AG04450 (cell line): ENCODE measurements at places on chromosomes 1 and 21.
A peak's percentile ranks its signal among the peaks of the same experiment; 100 is the strongest.

- no peak for DNase-seq
Observed at GRCh38 chr21:38474124-38474523, 24.2 kb downstream of the ERG start.

DNA sequence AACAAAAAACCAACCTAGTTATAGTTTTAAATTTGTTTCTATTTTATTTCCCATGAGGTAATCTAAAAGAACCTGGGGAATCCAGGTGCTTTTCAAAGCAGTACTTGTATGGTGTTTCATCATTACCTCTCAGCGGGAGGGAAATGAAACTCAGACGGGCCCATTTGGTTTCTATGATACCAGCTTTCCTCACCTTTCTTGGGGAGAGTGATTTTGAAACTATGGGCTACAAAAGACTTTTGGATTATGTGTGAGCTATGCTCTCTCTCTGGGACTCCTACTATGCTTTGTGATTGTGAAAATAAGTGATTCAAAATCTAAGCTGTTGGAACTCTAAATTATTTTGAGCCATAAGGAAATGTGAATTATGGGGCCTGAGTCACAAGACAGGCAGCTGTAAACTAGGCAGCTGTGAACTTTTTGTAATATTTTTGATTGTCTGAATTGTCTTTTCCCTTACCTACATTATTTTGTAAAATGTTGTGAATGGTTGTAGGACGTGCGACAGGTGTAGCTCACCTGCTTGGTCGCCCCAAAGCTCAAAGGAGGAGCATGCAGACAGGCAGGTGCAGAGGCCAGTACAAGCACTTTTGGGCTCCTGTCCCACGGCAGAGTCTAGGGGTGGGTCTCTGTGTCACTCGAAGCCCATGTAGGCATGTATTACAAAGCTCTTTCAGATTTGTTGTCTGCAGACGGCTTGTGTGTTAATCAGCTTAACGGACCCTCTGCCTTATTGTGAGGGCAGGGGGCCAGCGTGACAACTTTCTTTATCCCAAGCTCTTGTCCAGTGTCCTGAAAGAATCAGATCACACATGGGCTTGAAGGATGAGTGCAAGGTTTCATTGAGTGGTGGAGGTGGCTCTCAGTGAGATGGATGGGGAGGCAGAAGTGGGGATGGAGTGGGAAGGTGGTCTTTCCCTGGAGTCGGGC, 64.8 kb upstream of the BACH1 start:
- no peak for DNase-seq

GRCh38 chr1:17067465-17068240, 13.8 kb upstream of the SDHB start:
- no peak for DNase-seq

- no peak for DNase-seq
Observed at GRCh38 chr1:172326136-172326535, 94.3 kb upstream of the C1orf105 start.

GRCh38 chr1:41416081-41416480, 54.8 kb downstream of the FOXO6 start:
- no peak for DNase-seq

GRCh38 chr1:153533689-153534201, 2.0 kb downstream of the S100A6 start:
- peak; percentile 51 for DNase-seq

DNA sequence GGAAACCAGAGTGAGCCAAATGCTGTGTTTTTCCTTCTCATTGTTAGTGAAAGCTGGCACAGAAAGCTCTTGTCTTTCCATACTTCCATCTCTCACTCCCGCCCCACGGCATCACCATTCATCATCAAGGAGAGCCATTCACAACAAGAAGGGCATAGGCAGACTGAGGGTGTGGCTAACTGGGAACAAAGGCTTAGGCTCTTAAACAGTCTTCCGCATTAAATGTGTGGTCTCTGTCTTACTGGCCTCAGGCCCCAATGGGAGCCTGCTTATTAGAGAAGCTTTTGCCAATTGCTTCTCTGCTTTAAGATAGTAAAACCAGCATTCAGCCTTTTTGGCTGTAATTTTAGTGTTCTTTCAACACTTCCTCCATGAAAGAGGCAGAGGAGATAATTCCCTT, 51.4 kb downstream of the TNFSF18 start:
- no peak for DNase-seq

- no peak for DNase-seq
Observed at GRCh38 chr1:68132426-68133130, 82.2 kb upstream of the DIRAS3 start.

DNA sequence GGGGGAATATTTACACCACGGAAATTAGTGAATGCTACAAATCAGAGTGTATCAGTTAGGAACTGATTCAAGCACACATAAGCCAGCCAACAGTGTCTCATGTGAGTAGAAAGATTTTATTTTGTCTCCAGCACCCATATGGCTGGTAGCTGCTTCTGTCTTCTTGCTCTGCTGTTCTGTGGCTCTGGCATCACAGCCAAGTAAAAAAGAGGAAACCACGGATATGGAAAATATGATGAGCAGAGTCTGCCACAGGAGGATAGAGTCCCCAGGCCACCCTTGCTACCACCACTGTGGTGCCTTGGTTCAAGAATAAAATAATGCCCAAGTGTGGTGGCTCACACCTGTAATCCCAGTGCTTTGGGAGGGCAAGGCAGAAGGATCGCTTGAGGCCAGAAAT, 53.6 kb upstream of the SPOCD1 start:
- no peak for DNase-seq

DNA sequence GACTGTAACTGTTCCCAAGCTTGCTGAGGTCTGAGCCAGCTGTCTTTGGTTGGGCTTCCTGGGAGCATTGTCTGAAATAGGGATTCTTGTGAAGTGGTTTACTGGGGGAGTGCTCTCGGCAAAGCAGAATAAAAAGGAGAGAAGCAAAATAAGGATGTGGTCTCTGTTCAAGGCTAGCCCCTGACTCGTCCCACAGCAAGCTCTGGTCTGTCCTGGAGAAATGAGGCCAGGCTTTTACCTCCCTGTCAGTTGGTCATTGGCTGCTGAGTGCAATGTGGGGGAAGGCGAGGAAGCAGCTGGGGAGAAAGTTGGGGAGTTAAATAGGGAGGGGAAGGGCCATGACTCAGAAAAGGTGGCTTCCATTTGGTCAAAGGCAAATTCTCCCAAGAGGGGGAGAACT, 303.9 kb upstream of the DUSP10 start:
- DNase-seq, result no peak

DNA sequence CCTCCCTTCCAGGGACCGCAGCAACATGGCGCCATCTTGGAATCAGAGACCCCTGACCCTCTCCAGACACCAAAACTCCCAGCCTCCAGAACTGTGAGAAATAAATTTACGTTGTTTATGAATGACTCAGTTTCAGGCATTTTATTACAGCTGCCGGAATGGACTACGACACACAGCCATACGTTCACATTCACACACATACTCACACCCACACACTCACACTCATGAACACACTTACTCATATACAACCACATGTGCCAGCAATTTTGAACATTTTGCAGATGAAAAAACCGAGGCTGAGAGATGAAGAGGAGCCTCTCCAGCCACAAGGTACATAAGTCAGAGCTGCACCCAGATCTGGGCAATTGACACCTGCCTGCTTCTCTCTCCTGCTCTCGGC, 151.0 kb upstream of the RAB4A start:
- DNase-seq, result no peak

DNA sequence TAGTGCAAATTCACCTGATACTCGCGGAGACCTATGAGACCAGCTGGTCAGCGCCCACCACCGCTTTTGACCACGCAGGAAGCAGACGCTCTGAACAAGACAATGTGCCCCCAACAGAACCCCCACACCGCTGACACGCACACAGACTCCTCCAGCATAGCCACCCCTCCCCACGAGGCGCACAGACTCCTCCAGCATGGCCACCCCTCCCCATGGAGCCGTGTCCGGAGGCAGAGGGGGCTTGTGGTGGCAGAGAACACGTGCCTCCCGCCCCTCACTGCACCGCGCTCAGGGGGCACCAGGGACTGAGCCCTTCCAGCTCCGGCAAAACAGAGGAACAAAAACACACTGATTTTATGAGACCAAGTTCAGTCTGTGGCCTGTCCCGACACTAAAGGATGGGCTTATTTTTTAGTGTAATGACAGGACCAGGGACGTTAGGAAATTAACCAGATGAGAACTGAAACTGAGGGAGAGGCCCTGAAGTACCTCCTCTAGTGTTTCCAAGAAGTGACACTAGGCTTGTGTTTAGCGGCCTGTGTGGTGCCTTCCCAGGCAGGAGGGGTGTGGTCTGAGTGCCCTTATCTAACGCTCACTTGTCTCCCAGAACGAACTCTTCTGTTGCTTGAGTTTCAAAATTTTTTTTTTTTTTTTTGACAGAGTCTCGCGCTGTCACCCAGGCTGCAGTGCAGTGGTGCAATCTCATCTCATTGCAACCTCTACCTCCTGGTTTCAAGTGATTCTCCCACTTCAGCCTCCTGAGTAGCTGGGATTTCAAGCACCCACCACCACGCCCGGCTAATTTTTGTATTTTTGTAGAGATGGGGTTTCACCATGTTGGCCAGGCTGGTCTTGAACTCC, 10.0 kb upstream of the AGPAT3 start:
- no peak for DNase-seq

GRCh38 chr1:227372726-227373130, 54.4 kb upstream of the CDC42BPA start:
- peak; percentile 20 for DNase-seq

GRCh38 chr1:47970882-47971281, 26.3 kb downstream of the TRABD2B start:
- no peak for DNase-seq

DNA sequence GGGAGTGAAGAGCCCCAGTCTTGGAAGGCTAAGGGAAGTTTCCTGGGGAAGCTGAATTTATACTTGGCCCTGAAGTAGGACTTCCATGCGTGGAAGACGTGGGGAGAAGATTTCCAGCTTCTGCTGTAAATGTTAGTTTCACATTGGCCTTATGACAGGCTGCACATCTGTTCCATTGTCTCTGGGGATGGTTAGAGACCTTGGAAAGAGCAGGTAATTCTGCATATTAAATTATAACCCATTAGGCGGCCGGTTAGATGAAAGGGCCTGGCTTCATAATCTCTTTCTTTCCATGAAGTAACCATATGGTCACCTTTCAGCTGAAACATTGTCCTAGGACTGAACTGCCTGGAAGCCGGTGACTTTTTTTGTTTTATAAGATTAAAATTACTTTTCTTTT, 37.5 kb downstream of the DPT start:
- DNase-seq, result no peak

GRCh38 chr21:45142469-45143308, 68.3 kb downstream of the ADARB1 start:
- DNase-seq, result no peak

DNA sequence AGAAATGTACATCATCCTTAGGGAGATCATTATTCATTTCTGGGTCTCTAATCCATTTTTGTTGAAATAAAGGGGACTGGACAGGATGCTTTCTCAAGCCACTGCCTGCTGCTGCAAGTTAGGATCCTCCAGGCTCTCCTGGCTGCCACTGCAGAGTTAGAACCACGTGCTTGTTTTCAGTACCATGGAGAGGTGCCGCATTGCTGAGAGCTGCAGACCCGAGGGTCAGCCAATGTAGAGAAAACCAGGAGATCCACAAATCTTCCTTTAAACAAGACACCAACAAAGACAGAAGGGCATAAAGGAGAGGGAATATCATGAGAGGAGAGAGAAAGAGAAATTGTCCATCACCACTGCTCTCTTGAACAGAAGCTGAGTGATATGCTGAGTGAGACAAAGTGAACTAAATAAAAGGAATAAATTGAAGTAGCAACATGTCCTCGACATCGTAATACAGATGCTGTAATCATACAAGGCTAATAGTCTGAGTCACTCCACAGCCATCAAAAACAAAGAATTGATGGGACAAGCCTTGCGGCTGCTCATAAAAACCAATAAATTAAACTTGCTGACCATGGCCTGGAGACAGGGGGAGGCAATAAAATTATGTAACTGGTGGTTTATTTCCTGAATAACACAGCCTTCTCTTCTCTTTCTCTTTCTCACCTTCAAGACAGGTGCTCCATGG, 255.7 kb downstream of the OMA1 start:
- no peak for DNase-seq

DNA sequence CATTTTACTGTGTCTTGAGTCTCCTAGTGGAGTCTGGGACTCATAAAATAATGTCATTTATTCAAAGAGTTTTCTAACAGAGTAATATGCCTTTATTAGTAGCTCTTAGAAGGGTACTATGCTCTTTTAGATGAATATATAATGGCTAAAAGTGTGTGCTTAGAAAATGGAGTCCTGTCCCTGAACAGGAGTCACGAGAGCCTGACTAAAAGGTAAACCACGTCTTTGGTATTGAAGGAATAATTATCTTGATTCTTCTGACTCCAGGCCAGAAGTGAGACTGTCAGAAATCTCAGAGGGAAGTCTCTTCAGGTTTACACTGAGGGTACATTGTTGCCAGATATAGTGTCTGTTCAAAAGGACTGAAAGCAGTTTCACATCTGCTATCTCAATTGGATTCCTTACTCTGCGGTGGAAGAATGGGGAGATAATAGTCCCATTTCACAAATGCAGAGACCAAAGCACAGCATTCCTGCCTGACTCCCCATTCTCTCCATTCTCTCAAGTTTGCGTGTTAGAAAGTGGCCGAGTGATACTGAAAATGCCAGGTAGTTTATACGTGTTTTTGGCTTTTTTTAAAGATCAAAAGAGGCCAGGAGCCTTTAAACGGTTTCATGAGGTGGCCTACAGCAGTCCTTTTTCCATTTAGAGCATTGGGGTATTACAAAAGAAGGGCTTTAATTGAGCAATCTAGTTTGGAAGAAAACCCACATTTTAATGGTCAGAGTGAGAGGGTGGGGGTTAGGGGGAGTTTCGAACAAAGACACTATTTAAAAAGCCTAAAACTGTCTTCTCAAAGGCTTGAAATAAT, 176.6 kb downstream of the VPS13D start:
- DNase-seq, result no peak

GRCh38 chr1:86942743-86943142, 28.3 kb downstream of the HS2ST1 start:
- no peak for DNase-seq

- DNase-seq, result no peak
Observed at GRCh38 chr21:27047283-27047657, 80.4 kb upstream of the ADAMTS5 start.

DNA sequence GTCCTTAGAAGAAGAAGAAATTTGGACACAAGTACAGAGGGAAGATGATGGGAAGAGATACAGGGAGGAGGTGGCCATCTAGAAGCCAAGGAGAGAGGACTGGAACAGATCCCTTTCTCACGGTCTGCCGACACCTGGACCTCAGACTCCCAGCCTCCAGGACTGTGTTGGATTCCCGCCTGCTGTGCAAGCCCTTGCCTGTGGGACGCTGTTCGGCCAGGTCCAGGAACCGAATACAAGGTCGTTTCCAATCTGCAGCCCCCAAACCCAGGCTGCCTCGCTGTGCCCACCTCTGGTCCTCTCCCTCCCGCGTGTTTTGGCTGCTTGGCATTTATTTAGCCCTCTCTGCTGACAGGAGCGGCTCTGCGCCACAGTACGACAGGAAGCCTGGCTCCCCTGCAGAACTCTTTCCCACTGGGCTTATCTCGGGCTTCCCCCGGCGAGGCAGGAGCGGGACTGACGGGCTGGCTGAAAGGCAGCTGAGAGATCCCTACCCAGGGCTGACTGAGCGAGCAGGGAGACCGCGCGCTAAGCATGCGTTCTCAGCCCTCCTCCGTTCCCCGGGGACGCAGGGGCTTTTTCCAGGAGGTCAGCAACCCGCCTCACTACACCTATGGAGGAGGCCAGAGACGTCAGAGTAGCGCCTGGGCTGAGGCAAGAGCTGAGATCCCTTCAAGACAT, 238.4 kb downstream of the TNR start:
- no peak for DNase-seq
